Left ventricle myocardium superior (tissue), 1 donor: ENCODE measurements at places on chromosomes 11 and 22. TPM values are rescaled to one million over a fixed set of nuclear protein-coding genes. Genes with fewer than 3 reads are reported as not detected.

Gene RTN4R
- total RNA-seq = 1.2 TPM

Gene SLC22A12
- total RNA-seq = not detected

Gene SCGB1C1
- not detected for total RNA-seq

Gene FAM168A
- total RNA-seq = 30.6 TPM

Gene IL18
- total RNA-seq = 2.3 TPM
